ENCODE measurements at places on chromosomes 16 and 17. TPM values are rescaled to one million over a fixed set of nuclear protein-coding genes. Genes with fewer than 3 reads are reported as not detected.

C16orf95 gene
- 0.98 TPM for total RNA-seq

NPIPB6 gene
- total RNA-seq, result 0.79 TPM

NAGS gene
- 1.4 TPM for total RNA-seq

- no peak for DNase-seq
These were observed 65.5 kb upstream of the DOC2B start for GRCh38 chr17:246851-247421.

GRCh38 chr17:39461926-39462569, 762 bp downstream of the CDK12 start:
- DNase-seq, result no peak

DNA sequence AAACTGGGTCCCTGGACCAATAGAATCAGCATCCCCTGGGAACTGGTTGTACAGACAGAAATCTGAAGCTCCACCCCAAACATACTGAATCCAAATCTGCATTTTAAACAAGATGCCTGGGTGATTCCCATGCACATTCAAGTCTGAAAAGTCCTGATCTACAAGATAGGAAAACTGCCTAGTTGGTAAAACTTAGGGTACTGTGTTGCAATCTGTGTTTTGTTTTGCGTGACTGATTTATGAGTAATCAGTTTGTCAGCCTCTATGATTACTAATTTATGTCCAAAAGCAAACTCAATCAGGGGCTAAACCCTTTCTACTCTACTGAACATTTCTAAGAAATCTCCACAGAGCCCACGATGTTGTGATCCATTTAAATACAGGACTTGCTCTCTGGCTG, 103.8 kb downstream of the YPEL2 start:
- no peak for DNase-seq

GRCh38 chr17:78933959-78934568, 8.9 kb upstream of the TIMP2 start:
- DNase-seq, result no peak

GRCh38 chr16:85651629-85652430, 36.9 kb downstream of the GINS2 start:
- DNase-seq, result no peak

GRCh38 chr17:65753348-65753747, 191.9 kb upstream of the AXIN2 start:
- no peak for DNase-seq
